Activated naive CD4-positive, alpha-beta T cell treated with anti-CD3 and anti-CD28 coated beads, Interleukin-2, amount 50 U/mL, for 72 hours (primary cell): ENCODE measurements at places on chromosomes 1 and 21. TPM values are rescaled to one million over a fixed set of nuclear protein-coding genes. Genes with fewer than 3 reads are reported as not detected.

The OR2T33 gene
- not detected for total RNA-seq

GRCh38 chr1:240363315-240363714, 248.6 kb downstream of the GREM2 start:
- no peak for DNase-seq

- no peak for DNase-seq
These were observed 4.5 kb downstream of the LIN9 start for GRCh38 chr1:226304291-226304955.

DNA sequence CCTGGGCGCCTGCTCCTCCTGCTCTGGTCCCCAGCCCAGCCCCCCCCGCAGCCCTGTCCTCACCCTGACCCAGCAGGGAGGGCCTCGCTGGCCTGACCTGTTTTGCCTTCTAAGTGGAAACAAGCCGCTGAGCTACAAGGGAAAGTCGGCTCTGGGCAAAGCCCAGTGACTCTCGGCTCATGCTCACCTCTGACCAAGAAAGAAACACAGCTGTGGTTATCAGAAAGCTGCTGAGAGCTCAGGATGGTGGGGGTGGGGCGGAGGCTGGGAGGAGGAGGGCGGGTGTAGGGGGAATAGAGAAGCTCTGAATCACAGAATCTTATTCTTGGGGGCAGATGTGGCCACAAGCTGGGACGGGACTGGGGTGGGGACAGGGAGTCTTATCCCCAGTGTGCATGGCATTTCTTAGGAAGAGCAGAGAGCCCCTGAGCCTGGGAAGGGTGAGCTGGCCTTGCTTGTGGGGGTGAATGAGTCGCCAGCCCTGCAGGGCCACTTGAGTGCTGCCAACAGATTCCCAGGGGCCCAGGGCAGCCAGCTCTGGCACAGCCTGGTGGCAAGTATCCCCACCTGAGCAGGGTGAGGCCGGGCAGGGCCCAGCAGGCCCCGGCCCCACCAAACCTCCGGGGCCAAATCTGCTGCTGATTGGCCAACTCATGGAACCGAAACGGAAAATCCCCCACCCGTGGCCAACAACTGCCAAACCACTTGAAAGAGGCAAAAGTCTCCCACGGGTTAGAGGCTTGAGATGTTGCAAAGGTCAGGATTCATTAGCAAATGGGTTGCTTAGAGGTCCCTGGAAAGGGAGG, 120.6 kb downstream of the SPSB1 start:
- peak; percentile 83 for DNase-seq

The ERICH3 gene
- not detected for total RNA-seq

- DNase-seq: peak; percentile 17
These were observed 1.2 kb downstream of the GPR88 start for GRCh38 chr1:100538913-100539835.

- no peak for DNase-seq
These were observed 70.6 kb upstream of the GCLM start for GRCh38 chr1:93979718-93980319.

- DNase-seq: no peak
These were observed 45.7 kb upstream of the POU3F1 start for GRCh38 chr1:38092256-38092655.
